Transverse colon (tissue), 4 donors: ENCODE measurements at places on chromosomes 5 and 9.

DNA sequence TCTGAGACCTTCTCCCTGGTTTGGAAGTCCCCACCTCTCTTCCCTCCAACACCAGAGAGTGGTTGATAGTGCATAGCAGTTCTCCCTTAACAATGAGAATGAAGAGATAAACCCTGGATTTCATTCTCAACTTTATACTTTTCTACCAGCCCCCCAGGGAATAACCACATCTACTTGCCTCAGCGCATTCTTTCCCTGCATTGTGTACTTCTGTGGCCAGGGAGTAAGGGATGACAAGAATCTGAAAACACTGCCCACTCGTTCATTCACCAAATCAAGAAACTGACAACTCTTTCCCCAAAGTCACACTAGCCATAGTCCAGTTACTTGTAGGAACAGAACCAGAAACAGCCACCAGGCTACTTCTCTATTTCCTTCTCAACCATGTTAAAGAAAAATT is 46.0 kb upstream of the SPIN1 start:
- H3K36me3 ChIP-seq, result no peaks in the 10 kb centered on the region
- no peaks in the 10 kb centered on the region for H3K4me1 ChIP-seq
- DNase-seq, result no peak
- no peaks in the 10 kb centered on the region for H3K27me3 ChIP-seq
- no peak overlapping the region for H3K27ac ChIP-seq

GRCh38 chr5:168946363-168946762 is 354.6 kb downstream of the SLIT3 start:
- H3K27ac ChIP-seq, result no peak overlapping the region
- no peak for DNase-seq
- no peaks in the 10 kb centered on the region for H3K36me3 ChIP-seq
- H3K27me3 ChIP-seq, result no peaks in the 10 kb centered on the region

DNA sequence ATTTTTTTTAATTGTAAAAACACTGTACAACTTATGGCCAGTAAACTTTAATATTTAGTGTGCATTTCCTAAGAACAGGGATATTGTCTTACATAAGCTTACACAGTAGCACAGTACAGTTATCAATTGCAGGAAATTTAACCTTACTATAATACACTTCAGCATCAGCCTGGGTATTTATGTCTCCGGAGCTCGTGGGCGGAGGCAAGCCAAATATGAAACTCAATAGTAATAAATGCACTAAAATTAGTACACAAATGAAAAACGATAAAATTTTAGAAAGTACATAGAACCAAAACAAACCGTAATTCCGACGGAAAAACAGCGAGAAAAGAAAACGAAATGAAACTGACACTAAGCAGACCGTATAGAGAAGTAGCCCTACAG is 91.2 kb downstream of the ANXA2R start:
- H3K4me1 ChIP-seq, result peaks cover 46% of the 10 kb centered on the region
- H3K27me3 ChIP-seq, result peaks cover 100% of the 10 kb centered on the region
- peak overlapping the region; percentile 3 for H3K4me3 ChIP-seq

DNA sequence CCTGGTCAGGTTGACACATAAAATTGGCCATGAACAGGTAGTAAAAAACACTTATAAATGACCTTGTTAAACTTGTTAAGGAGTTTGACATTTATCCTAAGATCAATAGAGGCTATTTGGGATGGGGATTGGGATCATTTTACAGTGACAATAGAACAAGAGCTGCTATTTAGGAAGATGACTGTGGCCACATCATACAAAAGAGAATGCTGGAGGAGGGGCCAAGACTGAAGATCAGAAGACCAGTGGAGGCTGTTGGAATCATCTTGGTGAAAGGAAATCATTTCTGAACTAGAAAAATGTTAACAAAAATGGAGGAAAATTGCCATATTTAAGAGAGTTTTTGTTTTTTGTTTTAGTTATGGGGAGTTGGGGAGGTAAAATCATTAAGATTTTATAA is 304.8 kb upstream of the TLE4 start:
- H3K27me3 ChIP-seq, result no peaks in the 10 kb centered on the region
- no peak for DNase-seq
- no peak overlapping the region for H3K4me3 ChIP-seq
- no peak overlapping the region for H3K27ac ChIP-seq
- no peaks in the 10 kb centered on the region for H3K4me1 ChIP-seq
- no peaks in the 10 kb centered on the region for H3K36me3 ChIP-seq

- no peak for DNase-seq
- H3K27me3 ChIP-seq, result no peaks in the 10 kb centered on the region
- no peak overlapping the region for H3K4me3 ChIP-seq
- no peaks in the 10 kb centered on the region for H3K4me1 ChIP-seq
- no peak overlapping the region for H3K27ac ChIP-seq
Observed at GRCh38 chr9:123615381-123615780, 259.4 kb downstream of the CRB2 start.

DNA sequence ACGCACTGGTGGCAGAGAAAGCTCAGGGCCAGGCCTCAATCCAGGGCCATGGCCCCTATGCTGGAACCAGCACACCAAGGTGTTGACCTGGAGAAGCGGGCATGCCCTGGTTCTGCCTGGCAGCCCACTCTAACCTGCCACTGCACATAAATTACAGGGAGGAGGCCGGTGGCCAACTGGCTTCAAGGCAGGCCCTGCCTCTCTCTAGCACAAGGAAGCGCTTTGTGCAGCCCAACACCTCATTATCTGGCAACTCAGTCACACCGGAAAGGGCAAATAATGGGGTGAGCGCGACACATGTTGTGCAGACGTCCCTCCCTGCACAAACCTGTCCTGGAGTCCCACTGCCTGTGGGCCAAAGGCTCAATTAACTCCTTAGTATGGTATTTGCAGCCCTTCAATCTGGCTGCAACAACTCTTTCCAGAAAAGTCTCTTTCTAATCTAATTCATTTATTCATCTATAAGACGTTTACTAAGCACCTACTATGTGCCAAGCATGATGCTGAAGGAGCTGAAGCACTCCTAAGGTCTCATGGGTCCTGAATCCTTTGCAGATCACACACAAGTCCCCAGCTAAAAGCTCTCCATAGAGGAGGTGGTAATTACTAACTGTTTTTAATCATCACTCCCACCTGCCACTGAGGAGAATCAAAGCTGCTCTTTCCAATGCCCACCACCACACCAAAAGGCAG is 24.9 kb downstream of the SHB start:
- no peaks in the 10 kb centered on the region for H3K36me3 ChIP-seq
- H3K27ac ChIP-seq, result no peak overlapping the region
- peaks cover 25% of the 10 kb centered on the region for H3K4me1 ChIP-seq
- no peak overlapping the region for H3K4me3 ChIP-seq

- no peaks in the 10 kb centered on the region for H3K27me3 ChIP-seq
- H3K36me3 ChIP-seq, result no peaks in the 10 kb centered on the region
- H3K27ac ChIP-seq, result no peak overlapping the region
- no peak overlapping the region for H3K4me3 ChIP-seq
- no peak for DNase-seq
Observed at GRCh38 chr9:35353731-35354365, 136.1 kb upstream of the RUSC2 start.

- DNase-seq, result no peak
- H3K4me3 ChIP-seq, result no peak overlapping the region
- H3K36me3 ChIP-seq, result no peaks in the 10 kb centered on the region
- H3K4me1 ChIP-seq, result no peaks in the 10 kb centered on the region
- no peak overlapping the region for H3K27ac ChIP-seq
Observed at GRCh38 chr9:116333254-116333653, 179.7 kb downstream of the PAPPA start.
